ENCODE measurements at places on chromosomes 4 and X.

GRCh38 chr4:55884851-55885219, 31.4 kb downstream of the EXOC1 start:
- no peak for DNase-seq

GRCh38 chr4:106315476-106315967, 487 bp downstream of the TBCK start:
- peak; percentile 12 for DNase-seq

- DNase-seq: no peak
Measured at GRCh38 chr4:2267841-2268240, 5.9 kb upstream of the MXD4 start.

DNA sequence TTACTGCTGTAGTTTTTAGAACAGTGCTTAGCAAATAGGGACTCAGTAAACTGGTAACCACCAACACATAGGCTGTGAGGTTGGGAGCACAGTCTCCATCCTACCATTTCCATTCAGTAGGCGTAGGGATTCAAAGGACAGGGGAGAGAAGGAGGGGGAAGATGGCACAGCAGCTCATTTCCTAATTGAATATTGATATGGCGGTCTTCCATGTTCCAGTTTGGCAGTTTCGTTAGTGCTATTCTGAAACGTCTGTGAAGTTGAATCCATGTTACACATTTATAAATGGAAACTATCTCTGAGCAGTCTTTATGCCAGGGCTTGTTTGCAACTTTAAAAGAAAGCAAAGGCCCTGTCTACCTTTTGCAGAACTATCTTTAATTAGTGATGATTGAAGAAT, 105.5 kb downstream of the PARM1 start:
- DNase-seq: no peak

- DNase-seq: no peak
Measured at GRCh38 chrX:153763298-153763932, 634 bp upstream of the PLXNB3 start.

GRCh38 chr4:142818031-142818430, 28.1 kb downstream of the INPP4B start:
- DNase-seq: no peak

DNA sequence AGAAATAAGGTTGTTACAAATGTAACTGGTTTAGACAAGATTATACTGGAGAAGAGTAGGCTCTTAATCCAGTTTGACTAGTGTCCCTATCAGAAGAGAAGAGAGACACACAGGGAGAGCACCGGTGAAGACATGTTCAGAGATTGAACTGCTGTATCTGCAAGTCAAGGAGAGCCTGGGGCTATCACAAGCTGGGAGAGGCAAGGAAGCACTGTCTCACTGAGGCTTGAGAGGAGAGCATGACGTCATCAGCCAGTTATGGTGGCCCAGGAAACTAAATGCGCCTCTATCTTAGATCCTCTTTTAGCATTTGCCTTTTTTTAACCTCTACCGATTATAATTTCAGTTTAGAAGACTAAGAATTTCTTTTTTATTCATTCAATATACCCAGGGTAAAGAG, 583.4 kb downstream of the TRAM1L1 start:
- no peak for DNase-seq

GRCh38 chr4:154503598-154503997, 12.0 kb upstream of the DCHS2 start:
- DNase-seq: no peak

DNA sequence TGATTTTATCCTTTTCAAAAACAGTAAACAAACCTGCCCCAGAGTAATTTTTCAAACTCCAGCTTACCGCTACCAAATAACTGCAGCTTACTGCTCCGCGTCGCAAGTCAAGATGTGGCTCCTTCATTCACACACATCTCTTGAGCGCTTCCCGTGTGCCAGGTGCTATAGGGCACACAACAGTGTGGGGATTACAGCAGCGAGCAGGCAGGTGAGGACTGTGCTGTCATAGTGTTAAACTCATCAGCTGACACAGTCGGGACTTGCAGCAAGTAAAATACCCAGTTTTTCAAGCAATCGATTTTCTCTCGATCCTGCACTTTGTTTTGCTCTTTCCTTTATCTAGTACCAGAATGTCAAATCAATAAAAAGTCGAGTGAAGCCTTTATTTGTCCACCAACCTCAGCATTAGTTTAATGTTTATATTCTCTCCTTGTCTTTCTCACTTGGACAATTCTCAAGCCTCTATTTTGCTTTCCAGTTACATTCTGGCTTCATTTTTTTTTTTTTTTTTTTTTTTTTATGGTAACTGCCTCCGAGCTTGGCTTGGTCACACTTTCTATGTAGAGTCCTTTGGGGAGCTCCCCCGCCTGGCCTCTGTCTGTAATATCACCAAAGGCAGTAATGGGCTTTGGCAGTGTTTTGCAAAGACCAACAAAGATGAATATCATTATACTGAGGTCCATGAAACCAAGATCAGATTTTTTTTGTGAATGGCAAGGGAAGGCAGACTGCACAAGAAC, 8.3 kb upstream of the ASB5 start:
- peak; percentile 45 for DNase-seq

- DNase-seq: no peak
Measured at GRCh38 chr4:43048570-43048969, 156.1 kb downstream of the GRXCR1 start.

DNA sequence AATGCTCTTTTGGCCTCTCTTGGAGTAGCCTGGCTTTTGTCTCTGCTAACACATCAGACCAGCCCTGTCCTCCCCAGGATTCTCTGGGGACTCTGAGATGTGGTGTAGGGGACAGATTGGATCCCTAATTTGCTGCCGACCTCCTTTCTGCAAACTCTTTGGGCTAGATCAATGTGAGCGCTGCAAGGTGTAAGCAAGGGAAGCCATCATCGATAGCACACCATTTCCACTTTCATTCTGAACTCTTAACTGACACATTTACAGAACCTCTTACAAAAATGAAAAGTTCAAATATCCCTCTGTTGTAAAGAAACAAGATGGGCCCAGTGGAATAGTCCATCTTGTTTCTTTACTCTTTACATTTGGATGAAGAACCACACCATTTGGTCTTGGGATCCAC, 46.6 kb downstream of the PGRMC2 start:
- no peak for DNase-seq

DNA sequence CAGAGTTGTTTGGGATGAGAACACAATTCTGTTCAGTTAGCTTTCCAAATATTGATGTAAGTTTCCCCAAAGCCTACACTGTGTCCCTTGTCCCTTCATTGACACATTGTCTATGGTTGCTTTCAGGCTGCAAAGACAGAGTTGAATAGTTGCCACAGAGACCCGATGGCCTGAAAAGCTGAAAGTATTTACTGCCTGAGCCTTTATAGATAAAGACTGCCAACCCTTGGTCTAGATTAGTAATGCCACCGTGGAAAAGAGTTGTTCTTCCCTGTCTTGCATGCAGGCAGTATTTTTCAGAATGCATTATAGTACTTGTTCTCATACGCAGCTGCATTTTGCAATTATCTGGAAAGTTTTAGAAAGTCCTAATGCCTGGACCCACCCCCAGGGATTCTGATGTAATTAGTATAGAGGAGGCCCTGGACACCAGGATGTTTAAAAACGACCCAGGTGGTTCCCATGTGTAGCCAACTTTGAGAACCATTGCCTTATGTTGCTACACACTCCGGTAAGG, 180.8 kb downstream of the FRMPD4 start:
- peak; percentile 24 for DNase-seq

DNA sequence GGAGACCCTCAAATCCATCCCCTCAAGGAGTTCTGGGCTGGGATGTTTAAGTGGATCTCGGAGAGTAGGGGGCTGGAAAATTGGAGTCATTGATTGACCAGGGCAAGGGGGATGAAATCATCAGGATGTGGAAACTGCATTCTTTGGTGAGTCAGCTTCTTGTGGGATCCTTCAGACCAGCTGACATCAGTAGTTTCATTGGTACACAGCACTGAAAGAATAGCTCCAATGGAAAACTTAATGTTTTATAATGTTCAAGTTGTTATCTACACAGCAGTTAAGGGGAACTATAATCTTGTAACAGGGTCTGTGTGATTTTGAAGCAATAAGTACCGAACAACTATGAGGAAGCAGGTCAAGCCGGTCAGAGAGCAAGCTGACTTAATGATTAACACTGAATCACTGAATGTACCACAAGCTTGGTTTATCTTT, 506.1 kb downstream of the RPA4 start:
- DNase-seq: no peak

GRCh38 chr4:147730333-147730732, 1.6 kb upstream of the ARHGAP10 start:
- DNase-seq: no peak

- no peak for DNase-seq
Measured at GRCh38 chrX:125132274-125132673, 187.4 kb upstream of the TEX13C start.

- DNase-seq: no peak
Measured at GRCh38 chrX:53155512-53156206, 61.7 kb downstream of the KANTR start.

GRCh38 chr4:127881563-127881864, 821 bp downstream of the PLK4 start:
- no peak for DNase-seq

GRCh38 chrX:22343192-22343591, 70.5 kb downstream of the CBLL2 start:
- no peak for DNase-seq

GRCh38 chr4:81650606-81651242, 179.0 kb upstream of the RASGEF1B start:
- DNase-seq: no peak

- no peak for DNase-seq
Measured at GRCh38 chr4:137627739-137628460, 95.6 kb upstream of the PCDH18 start.

DNA sequence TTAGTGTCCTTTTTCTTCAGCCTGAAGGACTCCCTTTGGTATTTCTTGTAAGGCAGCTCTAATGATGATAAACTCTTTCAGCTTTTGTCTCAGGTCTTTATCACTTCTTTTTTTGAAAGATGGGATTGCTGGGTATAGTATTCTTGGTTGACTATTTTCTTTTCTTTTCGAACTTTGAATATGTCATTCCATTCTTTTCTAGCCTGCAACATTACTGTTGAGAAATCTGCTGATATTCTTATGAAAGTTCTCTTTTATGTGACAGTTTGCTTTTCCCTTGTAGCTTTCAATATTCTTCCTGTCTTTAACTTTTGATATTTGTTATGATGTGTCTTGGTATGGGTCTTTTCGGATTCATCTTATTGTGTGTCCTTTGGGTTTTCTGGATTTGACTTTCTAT, 107.6 kb upstream of the SRD5A3 start:
- no peak for DNase-seq

DNA sequence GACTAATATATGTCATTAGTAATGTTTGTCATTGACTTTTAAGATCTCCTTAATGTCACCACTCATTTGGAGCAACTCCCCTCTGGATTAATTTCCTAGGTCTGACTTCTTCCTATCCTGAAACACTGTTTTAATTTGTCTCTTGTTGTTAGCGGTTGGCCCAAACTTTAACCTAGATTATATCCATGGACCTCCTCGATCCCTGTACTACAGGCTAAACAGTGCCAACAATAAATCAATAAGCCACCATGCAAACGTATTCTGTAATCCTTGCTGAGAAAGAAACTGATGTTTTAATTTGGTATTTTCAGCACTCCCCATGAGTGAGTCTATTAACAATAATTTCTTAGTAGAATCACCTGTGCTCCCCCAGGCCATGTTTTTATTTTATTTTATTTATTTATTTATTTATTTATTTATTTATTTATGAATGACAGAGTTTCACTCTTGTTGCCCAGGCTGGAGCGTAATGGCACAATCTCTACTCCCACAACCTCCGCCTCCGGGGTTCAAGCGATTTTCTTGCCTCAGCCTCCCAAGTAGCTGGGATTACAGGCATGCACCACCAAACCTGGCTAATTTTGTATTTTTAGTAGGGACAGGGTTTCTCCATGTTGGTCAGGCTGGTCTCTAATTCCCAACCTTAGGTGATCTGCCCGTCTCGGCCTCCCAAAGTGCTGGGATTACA, 204.1 kb downstream of the IL15 start:
- DNase-seq: no peak

GRCh38 chrX:154795016-154795415, 10.3 kb downstream of the MPP1 start:
- no peak for DNase-seq

- DNase-seq: no peak
Measured at GRCh38 chrX:114675365-114675764, 91.5 kb downstream of the HTR2C start.

DNA sequence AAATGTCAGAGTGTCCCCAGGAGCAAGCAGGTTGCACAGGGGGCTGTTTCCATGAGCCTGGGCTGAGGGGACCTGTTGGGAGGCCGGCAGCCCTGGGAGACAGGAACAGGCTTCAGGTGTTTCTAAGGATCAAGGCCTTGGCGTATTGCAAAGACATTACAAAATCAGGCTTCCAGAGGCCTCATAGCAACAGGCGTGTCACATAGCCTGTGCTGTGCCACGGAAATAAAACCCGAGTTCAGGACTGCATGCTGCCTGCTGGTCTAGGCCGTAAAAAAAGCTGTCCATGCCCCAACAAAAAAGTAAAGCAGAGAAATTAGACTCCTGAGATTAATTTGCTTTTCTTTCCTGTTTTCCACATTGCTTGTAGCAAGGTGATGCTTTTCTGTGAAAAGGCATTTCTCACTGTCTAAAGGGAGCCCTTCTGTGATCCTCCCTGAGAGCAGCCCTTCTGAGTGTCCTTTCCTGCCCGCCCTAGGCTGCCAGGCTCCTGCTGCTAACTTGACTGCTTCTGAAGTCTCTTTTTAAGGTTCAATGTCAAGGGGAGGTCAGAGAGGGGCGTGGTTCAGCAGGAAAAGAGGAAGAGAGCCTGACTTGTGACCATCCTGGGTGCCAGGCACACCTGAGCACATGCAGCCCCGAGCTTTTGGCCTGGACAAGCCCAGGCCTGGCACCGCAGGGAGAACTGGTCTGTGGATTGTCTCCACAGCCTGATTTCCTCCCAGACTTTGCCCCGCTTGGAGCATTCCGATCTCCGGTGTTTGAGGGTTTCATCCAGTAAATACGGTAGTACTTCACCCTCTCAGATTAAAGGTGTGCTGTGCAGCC, 21.3 kb downstream of the SHROOM2 start:
- DNase-seq: no peak

GRCh38 chrX:44872821-44873414, at the start of gene KDM6A:
TSS of gene KDM6A (plus strand) at chrX:44873188. CDS start at chrX:44873552, 364 bp downstream.
- DNase-seq: peak; percentile 93

DNA sequence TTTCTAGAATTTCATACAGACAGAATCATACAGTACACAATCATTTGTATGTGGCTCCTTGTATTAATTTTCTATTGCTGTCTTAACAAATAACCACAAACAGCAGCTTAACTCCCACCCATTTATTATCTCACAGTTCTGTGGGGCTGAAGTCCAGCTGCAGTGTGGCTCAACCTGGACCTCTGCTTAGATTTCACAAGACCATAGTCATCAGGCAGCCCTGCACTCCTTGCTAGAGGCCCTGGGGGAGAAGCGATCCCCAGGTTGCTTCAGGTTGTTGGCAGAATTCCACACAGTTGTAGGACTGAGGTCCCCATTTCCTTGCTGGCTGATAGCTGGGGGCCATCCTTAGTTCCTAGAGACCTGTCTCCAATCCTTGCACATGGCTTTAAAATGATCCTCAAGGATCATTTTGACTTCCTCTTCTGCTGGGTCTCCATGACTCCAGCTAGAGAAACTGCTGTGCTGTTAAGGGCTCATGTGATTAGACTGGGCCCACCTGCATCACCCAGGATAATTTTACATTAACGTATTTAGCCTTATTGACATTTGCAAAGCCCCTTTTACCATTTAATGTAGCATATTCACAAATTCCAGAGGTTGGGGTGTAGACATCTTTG, 60.9 kb upstream of the SMAD1 start:
- DNase-seq: no peak

GRCh38 chrX:72105436-72105835, 26.3 kb downstream of the RTL5 start:
- no peak for DNase-seq

GRCh38 chr4:140863197-140863596, 107.0 kb upstream of the TBC1D9 start:
- DNase-seq: no peak
